ENCODE measurements at places on chromosomes 13 and 19.

DNA sequence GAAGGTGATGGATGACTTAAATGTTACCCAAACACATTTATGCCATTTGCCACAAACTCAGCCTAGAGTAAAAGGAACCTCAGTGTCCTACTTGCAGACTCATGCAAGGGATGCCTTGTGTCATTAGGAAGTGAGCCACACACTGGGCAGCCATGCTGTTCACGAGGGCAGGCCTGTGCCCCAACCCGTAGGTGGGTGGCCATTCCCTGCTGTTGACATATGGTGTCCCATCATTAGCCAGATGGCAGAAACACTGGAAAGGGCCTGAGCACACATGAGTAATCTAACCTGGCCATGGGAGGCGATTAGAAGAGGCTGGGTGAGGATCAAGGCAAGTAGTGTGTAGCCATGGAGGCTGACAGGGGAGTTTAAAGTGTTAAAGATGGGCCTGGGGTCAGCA lies 9.7 kb upstream of the LRCH1 start:
- DNase-seq, result no peak

DNA sequence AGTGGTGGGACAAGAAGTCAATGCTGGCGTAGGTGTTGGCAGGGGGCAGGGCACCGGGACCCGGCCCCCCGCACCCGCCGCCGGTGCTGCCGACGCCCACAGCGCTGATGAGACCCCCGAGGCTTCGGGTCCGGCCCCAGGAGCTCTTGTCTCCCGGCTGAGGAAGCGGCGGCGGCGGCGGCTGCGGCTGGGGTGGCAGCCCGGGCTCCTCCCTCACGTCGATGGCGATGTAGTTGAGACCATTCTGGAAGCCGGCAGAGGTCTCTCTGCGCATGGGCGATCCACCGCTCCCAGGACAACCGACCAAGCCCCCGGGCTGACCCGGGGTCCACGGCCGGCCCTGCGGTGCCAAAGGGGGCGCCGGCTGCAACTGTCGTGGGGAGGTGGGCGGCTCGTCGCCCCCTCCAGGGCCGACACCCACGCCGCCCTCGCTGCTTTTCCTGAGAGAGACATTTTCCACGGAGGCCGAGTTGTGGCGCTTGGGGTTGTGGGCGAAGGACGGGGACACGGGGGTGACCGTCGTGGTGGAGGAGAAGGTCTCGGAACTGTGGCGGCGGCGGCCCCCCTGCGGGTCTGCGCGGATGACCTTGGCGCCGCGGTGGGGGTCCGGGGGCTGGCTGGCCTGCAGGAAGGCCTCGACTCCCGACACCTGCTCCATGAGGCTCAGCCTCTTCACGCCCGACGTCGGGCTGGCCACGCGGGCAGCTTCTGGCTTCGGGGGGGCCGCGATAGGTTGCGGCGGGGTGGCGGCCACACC lies 4.1 kb downstream of the IRS2 start:
- no peak for DNase-seq

GRCh38 chr19:5782945-5783919 lies 1.3 kb downstream of the PRR22 start:
- no peak for DNase-seq

DNA sequence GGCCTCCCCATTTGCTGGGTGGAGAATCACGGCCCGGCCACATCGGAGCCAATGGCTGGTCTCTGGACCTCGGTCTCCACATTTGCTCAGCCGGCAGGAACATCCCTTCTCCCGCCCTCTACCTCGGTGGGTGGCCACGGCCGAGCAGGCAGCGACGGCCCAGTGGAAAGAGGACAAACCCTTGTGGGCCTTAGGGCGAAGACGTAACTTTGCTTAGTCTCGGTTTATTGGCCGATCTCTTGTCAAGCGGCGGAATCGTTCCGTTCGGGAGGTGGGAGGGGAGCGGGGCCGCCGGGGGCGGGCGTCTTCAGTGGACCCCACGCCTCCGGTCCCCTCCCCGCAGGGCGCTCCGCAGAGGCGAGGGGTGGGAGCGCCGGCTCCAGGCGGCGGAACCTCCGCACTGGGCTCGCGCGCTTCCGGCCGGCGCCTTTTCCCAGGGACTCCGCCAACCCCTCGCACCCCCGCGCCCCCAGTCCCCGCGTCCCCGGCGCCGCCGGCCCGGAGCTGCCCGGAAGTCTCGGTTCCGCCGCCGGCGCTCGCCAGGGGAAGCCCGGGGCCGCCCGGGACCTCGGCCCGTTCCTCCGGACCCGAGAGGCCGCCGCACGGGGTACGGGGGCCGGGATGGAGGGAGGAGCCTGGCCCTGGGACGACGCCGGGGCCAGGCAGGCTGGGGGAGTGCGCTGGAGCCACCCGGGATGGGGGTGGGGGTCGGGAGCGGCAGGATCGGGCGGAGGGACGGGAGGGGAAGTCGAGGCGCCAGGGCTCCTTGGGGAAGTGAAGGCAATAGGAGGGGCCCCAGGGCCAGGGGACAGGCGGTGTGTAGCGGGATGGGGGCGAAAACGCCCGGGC lies at the start of gene ZNF580:
Gene ZNF580, plus strand, starts transcription at position 426 of the 849 bp plus-strand sequence. CDS start 1,507 bp downstream, outside the sequence.
- peak; percentile 72 for DNase-seq

- DNase-seq, result no peak
These were observed 6.8 kb upstream of the GTF2F2 start for GRCh38 chr13:45113233-45114224.

DNA sequence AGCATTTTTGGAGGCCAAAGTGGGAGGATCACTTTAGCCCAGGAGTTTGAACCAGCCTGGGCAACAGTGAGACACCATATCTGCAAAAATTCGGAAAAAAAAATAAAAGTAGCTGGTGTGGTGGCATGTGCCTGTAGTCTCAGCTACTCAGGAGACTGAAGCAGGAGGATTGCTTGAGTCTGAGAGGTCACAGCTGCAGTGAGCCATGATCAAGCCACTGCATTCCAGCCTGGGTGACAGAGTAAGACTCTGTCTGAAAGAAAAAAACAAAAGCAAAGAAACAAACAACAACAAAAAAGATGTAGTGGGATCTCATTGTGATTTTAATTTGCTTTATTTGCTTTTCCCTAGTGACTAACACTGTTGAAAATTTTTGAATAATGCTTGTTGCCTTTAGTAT lies 394.7 kb upstream of the KLHL1 start:
- no peak for DNase-seq

DNA sequence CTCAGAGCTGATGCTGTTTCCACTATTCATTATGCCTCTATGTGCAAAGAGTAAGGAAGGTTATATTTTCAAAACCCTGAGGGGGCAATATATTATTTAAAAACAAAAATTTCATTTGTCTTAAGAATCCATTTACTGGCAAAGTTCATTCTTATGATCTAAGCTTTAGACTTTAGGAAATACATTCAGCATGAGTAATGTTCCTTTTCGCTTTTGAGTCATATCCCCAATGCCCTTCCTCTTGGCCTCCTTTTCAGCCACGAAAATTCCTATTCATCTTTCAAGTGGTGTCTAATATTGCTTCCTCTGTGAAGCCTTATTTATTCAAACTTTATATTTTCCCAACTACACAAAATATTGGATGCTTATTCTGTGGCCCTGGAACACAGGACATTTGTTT lies 1317.0 kb downstream of the PCDH9 start:
- no peak for DNase-seq

- DNase-seq, result no peak
These were observed 763.1 kb upstream of the SLITRK1 start for GRCh38 chr13:84645196-84646012.

DNA sequence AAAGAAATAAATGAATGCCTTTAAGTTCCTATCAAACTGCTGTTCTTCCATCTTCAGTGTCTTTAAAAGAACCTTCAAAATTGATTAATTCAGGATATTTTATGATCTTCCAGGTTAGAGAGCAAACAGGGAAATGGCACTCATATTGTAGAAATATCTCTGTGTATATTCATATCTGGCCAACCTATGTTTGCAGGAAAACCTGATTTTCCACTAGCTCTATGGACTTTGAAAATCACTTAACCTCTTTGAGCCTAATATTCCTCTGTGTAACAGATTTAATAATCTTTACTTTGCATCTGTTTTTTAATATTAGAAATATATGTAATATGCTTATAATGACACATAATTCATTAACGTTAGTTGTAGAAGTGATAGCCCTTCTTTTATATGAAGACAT lies 227.7 kb upstream of the ATXN8OS start:
- no peak for DNase-seq

- no peak for DNase-seq
These were observed 44.9 kb upstream of the USPL1 start for GRCh38 chr13:30572859-30573275.

DNA sequence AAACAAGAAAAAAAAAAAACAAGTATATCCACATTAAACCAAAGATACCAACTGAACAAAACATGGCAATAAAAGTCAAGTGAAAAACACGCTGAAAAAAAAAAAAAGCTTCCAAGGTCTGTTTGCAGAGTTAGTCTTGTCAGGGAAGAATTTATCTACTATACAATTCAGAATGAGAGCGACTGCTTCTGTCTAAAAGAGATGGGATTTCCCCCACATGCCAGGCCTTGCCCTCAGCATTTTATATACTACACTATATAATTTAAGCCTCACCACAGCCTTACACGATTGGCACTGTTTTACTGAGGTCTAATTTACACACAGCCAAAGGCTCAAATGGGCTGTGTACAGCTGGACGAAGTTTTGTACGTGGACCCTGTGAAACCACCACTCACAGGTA lies 67.3 kb downstream of the FOXO1 start:
- no peak for DNase-seq

DNA sequence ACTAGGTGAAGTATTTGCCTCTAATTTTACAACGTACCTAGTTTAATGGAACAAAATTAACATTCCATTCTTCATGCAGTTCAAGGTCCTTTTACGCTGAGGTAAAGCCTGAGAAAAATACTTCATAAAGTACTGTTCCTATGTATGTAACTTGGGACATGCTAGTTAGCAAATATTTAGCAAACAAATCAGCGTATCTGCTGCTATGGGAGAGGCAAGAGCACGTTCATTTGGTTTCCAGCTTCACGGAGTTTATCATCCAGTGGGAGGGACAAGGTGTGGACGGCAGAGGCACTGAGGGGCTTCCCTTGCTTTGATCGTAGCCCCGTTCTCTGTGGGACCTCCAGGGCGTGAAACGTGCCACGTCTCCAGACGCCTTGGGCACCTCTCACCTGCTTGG lies 248.8 kb downstream of the IRS2 start:
- no peak for DNase-seq

GRCh38 chr13:27308941-27309340 lies 38.3 kb downstream of the RASL11A start:
- DNase-seq, result no peak

DNA sequence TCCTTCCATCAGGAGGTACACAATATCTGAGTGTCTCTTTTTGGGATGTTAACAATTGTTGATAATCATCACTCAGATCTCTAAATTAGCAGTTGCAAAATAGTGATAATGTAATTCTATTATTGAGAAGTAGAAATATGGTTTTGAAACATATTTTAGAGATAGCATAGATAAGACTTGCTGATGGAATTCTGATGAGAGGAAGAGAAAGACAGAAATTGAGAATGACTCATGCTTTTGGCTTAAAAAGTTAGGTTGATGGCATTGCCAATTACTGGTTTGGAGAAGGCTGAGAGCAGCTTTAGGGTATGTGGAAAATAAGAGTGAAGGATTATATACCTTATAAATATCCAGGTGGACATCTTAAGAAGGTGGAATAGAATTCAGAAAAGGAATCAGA lies 106.4 kb upstream of the EDNRB start:
- DNase-seq, result no peak

- DNase-seq, result no peak
These were observed 13.0 kb downstream of the CIC start for GRCh38 chr19:42281827-42282762.

DNA sequence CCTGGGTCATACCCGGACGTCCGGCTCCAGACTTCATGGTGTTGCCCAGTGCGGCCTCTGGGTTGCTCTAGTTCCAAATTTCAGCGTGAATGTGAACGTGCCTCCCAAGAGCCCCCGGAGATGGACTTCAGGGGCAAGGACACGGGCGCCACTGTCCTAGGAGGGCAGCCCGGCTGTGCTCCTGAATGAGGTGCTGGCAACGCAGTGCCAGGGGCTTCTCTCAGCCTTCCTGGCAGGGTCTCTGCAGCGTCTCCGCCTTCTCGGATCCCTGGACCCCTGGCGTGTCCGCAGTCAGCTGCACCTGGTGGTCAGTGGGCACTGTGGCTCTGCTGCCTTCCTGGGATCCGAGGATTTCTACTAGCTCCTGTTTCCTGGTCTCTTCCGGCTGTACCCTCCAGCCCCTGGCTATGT lies 101.7 kb upstream of the MCF2L start:
- no peak for DNase-seq

DNA sequence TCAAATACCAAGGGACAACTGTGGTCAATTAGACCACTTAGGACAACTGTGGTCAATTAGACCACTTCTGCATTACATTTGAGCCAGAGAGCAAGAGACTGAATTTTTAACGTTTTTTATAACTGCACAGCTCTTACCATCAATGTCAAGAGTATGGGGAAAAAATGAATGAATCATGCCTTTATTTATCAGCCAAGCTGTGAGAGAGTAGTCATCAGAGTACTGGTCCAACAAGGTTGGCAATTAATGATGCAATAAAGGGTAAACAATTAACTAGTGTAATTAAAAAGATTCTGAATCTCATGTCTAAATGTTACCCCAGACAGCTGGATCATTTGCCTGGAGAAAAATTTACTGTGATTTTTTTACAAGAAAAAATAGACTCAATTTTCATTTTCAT lies 381.1 kb downstream of the LIG4 start:
- no peak for DNase-seq

- no peak for DNase-seq
These were observed 573.0 kb upstream of the PCDH9 start for GRCh38 chr13:67803118-67803517.

DNA sequence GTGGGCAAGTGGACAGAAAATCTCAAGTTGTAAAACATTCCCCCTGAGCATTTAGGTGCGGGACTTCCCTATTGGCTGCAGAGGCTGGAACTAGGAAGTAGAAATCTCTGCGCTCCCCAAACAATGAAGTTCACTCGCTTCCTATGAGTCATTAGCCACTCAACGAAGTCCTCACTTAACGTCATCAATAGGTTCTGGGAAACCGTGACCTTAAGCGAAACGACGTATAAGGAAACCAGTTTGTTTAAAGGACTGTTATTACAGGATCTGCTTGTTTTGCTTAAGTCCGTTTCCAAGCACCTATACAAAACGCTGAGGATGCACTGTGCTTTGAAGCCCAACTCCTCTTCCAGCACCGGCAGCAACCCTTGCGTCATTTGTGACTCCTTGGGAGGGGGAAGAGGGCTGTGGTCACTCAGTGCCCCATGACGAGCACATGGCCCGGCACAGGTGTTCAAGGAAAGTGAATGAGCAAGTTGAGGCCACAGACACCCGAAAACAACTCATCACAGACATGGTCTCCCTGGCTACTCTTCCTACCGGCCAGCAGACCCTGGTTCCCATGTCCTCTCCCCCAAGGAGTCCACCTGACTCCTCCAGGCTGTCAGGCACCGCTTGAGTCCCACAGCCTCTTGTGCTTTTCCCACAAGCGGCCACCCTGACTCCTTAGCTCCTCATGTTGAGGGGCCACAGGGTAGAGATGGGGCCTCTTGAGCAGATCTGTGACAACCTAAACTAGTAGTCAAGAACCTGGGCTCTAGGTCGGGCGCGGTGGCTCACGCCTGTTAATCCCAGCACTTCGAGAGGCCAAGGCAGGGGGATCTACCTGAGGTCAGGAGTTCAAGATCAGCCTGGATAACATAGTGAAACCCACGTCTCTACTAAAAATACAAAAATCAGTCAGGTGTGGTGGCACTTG lies 4.8 kb downstream of the RPS16 start:
- no peak for DNase-seq
